NCI-H460 (cell line): ENCODE measurements at places on chromosomes 3 and 15.

- no peak for DNase-seq
These were observed 86.1 kb downstream of the XXYLT1 start for GRCh38 chr3:195184716-195185421.

- no peak for DNase-seq
These were observed 808.8 kb upstream of the LMCD1 start for GRCh38 chr3:7692866-7693265.

- DNase-seq, result no peak
These were observed 43.5 kb downstream of the KY start for GRCh38 chr3:134607054-134608022.

DNA sequence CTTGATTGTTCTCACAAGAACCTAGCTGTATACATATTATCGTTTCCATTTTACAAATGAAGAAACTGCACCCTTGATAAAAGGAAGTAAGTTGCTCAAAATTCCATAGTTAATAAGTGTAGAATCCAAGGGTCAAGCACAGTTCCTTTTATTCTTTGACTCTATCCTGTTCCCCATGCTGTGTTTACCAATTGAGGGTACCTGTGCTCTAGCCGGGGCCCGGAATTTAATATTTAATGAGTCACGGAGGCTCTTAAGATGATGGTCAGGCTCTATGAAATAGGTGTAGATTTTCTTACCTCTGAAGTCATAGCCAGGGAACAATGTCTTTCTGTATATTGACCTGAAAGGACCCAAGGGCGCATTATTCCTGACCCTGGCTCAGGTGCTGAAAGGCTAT, 65.2 kb downstream of the LPP start:
- no peak for DNase-seq

DNA sequence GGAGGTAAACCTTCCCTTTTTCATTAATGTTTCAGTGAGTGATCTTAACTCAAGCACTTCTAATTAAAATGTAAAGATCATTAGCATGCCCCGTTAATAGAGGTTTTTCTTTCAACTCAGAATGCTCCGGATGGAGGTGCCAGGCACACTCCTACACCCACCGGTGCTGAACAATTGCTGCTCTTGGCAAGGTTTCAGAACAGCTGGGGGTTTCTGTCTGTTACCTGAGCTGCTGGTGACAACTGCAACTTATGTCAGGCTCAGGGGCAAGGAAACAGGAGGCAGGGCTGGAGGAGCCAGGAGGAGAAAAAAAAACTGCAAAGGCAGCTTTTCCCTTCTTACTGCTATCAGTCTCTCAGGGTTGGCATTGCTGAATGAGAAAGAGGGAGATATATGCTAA, 250.1 kb downstream of the DIPK2A start:
- DNase-seq, result no peak

- peak; percentile 60 for DNase-seq
These were observed 33.1 kb downstream of the TP63 start for GRCh38 chr3:189664311-189664710.

DNA sequence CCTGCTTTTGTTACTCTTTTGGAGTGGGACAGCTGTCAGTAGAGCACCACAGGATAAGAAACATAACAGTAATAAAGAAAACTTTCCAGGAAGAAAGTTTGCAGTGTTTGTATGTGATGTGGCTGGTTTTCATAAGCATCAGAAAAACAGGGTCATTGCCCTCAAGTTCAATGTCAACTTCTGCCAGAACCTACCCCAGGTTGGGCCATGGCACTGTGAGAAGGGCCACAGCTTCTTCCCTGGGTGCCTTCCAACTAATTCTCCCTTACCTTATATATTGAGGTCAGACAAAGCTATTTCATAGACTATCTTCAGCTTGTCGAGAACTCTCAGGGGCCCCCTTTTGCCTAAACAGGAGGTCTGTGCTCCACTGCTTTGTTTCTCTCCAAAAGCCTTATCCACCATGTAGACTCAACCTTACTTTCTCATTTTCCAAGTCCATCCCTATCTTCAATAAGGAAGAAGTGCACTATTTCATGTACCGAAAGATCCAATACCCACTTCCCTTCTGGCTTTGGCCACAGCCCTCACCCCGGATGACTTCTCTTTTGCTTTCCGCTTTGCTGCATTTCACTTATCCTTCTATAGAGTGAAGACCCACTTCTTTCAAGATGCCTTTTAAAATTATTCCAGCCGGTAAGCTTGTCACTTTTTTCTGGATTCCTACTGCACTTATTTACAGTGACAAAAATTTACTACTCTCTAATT, 38.2 kb upstream of the PLCL2 start:
- DNase-seq, result no peak

DNA sequence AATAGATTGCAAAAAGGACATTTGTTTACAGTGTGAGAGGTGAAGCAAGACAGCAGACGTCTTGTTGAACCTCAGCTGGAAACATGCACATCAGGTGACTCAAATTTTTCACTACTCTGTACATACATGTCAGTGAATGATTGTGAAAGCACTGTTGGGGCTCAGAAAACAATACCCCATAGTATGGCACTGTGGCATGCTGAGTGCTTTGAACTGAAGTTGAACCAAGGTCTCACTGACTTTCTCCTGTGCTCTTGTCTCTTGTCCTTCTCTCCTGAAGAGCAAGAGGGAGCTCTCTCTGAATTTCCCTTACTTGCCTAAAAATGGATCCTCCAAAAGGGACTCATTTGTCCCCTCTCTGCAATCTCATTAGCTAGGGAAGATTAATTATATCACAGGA, 24.5 kb upstream of the NEDD4 start:
- DNase-seq, result no peak

DNA sequence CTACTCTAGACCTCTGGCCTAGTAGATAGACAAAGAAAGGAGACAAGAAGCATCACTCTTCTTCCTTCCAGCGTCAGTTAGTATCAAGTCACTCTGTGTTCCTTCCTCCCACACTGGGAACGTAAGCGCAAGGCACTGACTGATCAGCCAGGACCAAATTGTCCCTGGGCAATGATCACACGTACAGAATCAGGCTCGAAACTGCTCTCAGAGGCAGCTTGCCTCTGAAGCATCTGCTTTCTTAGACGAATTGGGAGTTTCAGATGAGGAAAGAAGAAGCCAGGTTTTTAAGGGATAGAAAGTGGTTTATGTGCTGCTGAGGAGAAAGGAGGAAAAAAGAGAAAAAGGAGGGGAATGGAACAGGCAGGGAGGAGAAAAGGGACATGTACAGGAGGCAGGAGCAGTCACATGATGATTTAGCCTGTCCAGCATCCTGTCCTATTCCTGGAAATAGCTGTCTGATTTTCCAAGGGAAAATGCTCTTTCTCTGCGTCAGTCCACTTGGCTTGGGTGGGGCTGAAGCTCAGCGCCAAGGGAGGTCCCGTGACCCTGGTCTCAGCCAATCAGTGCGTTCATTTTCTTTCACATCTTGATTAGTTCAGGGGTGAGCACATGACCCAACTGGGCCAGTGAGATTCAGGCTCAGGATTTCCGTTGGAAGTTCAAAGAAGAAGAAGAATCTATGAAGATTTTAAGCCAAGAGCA, 102.0 kb upstream of the PRICKLE2 start:
- no peak for DNase-seq

DNA sequence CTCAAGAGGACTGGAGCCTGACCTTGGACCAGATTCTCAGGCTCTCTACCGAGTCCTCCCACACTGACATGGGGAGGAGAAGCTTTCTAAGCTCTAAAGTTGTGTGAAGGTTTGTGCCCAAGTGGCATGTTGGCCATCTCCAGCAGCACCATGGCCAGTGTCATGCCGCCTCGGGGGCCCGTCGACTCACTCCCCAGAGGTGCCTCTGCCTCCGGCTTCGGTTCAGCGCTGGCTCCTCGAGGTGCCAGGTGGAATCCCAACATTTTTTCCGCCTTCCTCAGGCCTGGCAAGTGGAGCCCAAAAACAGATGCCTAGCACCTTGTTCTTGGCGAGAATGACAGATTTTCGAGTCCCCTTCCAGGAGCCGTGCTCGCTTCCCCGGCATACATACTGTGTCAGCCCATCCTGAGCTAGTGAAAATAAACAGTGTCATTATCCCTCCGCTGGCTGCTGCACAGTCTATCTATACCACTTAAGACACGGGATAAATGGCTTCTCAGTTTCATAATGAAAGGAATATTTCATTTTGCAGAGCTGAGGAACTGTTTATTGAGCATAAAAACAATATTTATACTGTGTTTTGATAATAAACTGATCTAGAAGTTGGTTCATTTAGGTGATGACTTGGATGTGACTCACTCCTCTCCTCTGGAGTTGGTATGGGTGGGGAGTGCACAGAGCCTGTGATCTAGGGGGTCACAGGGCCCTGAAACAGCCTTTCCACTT, 328.5 kb upstream of the TLE3 start:
- peak; percentile 17 for DNase-seq

- DNase-seq, result no peak
These were observed 80.5 kb upstream of the SLC24A5 start for GRCh38 chr15:48040166-48040817.

DNA sequence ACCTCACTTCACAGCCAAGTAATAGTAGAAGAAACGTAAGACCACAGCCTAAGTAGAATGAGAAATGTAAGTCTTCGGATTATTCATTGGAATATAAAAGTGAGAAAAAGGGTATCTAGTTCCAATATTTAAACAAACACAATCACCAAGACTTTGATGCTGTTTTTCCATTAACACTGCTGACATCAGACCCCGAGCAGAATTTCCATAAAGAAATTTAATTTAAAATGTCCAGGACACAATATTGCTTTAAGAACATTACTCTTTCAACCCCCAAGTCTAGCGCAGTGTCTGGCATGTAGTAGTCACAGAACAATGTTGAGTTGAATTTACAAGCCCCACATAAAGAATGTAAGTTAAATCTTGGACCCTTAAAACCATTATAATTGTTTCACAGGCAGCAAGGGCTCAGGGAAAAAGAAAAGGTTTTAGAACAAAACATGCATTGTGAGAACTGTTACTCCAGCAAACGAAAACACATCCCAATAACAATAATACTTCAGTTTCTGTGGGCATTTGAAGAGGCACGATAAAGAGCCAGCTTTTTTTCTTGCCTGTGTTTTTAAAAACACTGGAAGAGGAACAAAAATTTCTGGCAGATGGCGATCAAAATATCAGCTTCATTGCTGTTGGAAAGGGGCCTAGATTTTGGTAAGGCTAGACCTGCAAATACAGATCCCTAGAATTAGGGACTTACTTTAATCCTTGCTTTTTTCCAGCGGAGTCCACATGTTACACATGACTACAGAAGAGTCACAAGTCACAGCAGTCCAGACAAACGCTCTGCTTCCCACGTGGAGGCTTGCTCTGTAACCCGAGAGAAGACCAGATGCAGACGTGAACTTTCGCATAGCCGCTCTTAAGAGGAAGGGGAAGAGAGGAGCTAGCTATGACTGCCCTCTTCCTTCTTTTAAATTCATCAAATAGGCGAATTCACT, 77.9 kb upstream of the IGSF10 start:
- DNase-seq, result no peak

- no peak for DNase-seq
These were observed 144.5 kb downstream of the ATP10A start for GRCh38 chr15:25718597-25718996.

- DNase-seq, result no peak
These were observed 542 bp upstream of the MEIS2 start for GRCh38 chr15:37100966-37101215.

DNA sequence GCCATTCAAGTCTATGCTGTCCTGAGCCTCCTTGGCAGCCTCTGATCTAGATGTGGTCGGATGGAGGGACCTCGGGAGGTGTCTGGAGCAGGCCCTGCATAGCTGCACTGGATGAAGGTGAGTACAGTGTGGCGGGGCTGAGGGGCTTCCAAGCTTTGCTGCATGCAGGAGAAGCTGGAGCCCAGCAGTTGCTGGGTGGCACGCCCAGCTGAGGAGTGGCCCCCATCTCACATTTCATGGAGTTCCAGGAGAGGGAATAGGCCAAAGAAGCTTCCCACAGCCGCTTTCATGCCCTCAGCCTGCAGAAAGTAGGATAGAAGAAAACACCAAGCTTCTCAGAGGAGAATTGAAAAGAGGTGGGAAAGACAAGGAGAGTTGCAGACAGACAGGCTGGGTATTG, 48.3 kb upstream of the PRR20G start:
- DNase-seq, result no peak

DNA sequence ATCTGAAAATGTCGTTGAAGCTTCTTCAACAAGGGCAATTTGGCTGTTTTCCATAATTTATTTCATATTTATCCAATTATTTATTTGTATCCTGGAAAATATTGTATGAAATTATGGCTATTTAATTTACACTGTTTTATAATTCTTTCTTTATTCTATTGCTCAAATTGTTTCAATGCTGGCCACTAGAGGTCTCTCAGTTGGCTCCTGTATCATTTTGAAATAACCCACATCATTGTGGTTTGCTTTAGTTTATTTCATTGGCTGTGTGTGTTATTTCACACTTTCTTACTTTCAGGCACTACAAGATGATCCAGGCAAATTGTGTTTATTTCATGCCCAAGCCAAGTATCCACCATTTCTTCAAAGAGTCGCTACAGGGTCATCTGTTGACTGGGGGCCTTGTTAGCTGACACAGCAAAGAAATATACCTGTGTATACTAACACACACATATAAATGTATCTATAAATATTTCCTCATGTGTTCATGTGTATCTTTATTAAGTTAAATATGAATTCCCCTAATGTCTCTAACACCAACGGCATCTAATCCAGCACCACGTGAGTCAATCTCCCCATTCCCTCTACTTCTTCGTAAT, 86.2 kb downstream of the NPAP1 start:
- DNase-seq, result no peak

DNA sequence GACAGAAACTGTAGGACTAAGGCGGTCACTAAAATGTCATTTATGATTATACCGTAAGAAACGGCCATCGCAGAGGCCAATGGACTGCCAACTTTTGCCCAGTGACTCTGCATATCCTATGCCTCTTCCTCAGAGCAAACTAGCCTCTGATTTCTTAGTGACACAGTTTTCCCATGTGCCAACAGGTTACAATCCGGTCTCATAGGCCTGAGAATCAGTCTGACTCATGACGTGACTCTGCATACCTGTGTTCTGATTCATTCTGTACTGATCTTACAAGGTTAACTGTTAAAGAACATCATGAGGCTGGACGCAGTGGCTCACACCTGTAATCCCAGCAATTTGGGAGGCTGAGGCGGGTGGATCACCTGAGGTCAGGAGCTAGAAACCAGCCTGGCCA, 17.8 kb downstream of the RUBCN start:
- peak; percentile 80 for DNase-seq

GRCh38 chr15:95169541-95170459, 938.4 kb downstream of the MCTP2 start:
- DNase-seq, result no peak

GRCh38 chr3:192957441-192958021, 39.9 kb upstream of the MB21D2 start:
- peak; percentile 85 for DNase-seq

DNA sequence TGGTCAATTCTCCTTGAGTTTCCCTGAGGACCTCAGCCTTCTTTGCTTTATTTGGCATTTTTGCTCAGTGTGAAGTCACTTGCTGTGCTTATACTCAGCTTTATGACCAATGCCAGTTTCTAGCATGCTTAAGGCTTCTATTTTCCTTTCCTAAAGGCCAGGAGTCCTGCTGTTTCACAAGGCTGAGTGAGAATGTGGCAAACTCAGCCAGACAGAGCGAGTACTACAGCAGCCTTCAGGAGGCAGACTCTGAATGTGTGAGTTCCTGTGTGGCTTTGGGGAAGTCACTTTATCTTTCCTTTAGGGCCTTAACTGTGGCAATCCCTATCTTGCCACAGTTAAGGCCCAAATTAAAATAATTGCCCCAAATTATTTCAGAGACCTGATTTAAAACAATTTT, 213.2 kb upstream of the MRPL3 start:
- DNase-seq, result no peak
